ENCODE measurements at places on chromosomes 4 and X. TPM values are rescaled to one million over a fixed set of nuclear protein-coding genes. Genes with fewer than 3 reads are reported as not detected.

The ITGB1BP2 gene
- 5.8 TPM for total RNA-seq

The SHROOM2 gene
- 10.5 TPM for total RNA-seq

The FAT1 gene
- 264 TPM for total RNA-seq

DNA sequence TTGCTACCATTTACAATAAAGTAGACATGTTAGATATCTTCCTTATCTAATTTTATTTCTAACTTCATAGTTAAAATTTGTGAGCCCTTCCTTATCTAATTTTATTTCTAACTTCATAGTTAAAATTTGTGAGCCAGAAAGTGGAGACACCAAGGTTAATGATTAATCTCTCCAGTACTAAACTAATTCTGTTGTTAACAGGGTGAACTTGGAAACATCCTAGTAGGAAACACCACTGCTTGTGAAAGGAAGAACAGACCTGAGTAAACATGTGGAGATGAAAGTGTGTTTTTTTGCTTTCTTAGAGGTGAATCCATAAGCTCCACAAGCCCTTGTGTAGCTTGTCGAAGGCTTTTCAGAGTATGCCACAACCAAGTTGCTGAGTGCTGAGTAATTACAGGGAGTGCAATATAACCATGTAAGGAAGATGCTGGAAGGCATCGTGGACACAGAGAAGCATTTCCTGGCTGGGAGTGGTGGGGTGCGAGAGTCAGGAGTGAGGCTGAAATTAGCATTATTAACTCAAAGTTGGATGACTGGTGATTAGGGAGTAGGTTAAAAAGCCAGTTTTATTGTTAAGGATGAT, 118.6 kb upstream of the NEIL3 start:
- no peak overlapping the region for H3K27ac ChIP-seq
- peaks cover 6% of the 10 kb centered on the region for H3K4me1 ChIP-seq
- H3K36me3 ChIP-seq, result no peaks in the 10 kb centered on the region
- H3K4me3 ChIP-seq, result no peak overlapping the region

- H3K4me1 ChIP-seq, result no peaks in the 10 kb centered on the region
- no peak for DNase-seq
- no peaks in the 10 kb centered on the region for H3K36me3 ChIP-seq
- H3K27me3 ChIP-seq, result no peaks in the 10 kb centered on the region
- no peak overlapping the region for H3K4me3 ChIP-seq
- no peak overlapping the region for H3K27ac ChIP-seq
Observed at GRCh38 chr4:118975449-118976192, 87.0 kb downstream of the SYNPO2 start.

- H3K4me1 ChIP-seq, result no peaks in the 10 kb centered on the region
- peaks cover under 1% of the 10 kb centered on the region for H3K36me3 ChIP-seq
- no peak overlapping the region for H3K4me3 ChIP-seq
Observed at GRCh38 chr4:85557016-85557901, 82.3 kb downstream of the ARHGAP24 start.

DNA sequence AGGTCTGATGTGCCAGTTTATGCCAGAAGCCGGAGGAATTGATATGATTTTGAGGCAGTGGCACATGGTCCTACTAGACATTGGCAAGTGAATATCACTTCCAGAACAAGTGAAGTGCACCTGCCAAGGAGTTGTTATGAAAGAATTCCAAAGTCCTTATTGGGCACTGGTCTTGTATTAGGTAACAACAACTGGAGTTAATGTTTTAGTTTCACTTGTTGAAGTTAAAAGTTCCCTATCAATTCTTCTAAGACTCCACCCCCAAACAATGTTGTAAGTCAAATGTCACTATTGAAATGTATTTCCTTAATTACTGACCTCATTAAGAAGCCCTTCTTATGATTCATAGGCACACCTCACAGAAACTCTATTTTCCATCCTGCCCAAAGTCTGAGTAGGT, 3.1 kb downstream of the TET2 start:
- no peak overlapping the region for H3K27ac ChIP-seq
- peaks cover 7% of the 10 kb centered on the region for H3K27me3 ChIP-seq
- peaks cover 21% of the 10 kb centered on the region for H3K4me1 ChIP-seq
- H3K36me3 ChIP-seq, result no peaks in the 10 kb centered on the region
- H3K4me3 ChIP-seq, result no peak overlapping the region

- no peak overlapping the region for H3K4me3 ChIP-seq
- H3K4me1 ChIP-seq, result peaks cover 10% of the 10 kb centered on the region
- no peaks in the 10 kb centered on the region for H3K27me3 ChIP-seq
- no peak for DNase-seq
- peaks cover 2% of the 10 kb centered on the region for H3K36me3 ChIP-seq
- H3K27ac ChIP-seq, result no peak overlapping the region
Observed at GRCh38 chrX:133580625-133581024, 165.3 kb upstream of the GPC4 start.
